ENCODE measurements at places on chromosomes 1 and 21.

DNA sequence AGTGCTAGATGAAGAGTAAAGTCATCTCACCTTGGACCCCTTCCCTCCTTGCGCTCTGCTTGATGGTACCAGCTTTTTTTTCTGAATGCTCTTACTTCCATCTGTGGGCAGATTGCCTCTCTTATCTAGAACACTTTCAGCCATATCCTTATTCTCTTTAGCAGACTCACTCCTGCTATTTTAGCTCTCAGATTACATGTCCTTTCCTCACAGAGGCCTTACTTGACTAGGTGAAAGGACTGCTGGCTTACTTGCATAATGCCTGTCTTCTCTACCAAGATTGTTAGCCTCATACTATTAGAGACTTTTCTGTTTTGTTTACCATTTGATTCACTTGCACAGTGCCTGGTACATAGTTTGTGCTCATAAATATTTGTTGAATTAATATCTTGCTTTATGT is 9.3 kb downstream of the IFI44 start:
- H3K4me1 ChIP-seq: no peaks in the 10 kb centered on the region
- no peak overlapping the region for H3K27ac ChIP-seq
- H3K4me3 ChIP-seq: no peak overlapping the region
- DNase-seq: no peak
- H3K36me3 ChIP-seq: peaks cover 8% of the 10 kb centered on the region
- no peaks in the 10 kb centered on the region for H3K27me3 ChIP-seq

- no peak overlapping the region for H3K27ac ChIP-seq
- no peak overlapping the region for H3K4me3 ChIP-seq
- H3K27me3 ChIP-seq: peaks cover 64% of the 10 kb centered on the region
- H3K36me3 ChIP-seq: no peaks in the 10 kb centered on the region
- H3K4me1 ChIP-seq: no peaks in the 10 kb centered on the region
- DNase-seq: peak; percentile 90
Measured at GRCh38 chr1:229430761-229431283, 3.1 kb downstream of the ACTA1 start.

- H3K27ac ChIP-seq: no peak overlapping the region
- no peaks in the 10 kb centered on the region for H3K27me3 ChIP-seq
- H3K4me1 ChIP-seq: peaks cover 14% of the 10 kb centered on the region
- H3K36me3 ChIP-seq: no peaks in the 10 kb centered on the region
- H3K4me3 ChIP-seq: no peak overlapping the region
- no peak for DNase-seq
Measured at GRCh38 chr1:119102051-119102450, 38.4 kb downstream of the WARS2 start.

DNA sequence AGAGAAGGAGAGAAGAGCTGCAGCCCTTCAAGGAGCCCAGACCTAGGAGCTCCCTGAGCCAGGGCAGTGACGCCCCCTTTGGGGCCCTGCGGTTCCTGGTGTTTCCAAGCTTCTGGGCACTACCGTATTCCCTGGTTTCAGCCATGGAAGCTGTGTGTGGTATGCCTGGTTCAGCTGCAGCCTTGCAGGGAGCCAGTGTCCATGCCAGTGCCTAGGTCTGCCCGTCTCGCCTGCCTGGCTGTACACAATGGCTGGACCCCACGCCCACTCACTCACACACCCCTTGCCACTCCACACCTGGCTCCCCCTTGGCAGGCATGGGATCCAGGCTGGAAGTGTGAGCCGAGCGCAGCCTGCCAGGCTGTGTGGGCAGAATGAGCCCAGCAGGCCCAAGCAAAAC is 87.7 kb downstream of the ADARB1 start:
- DNase-seq: no peak
- no peak overlapping the region for H3K4me3 ChIP-seq
- H3K27me3 ChIP-seq: no peaks in the 10 kb centered on the region
- H3K4me1 ChIP-seq: peaks cover 14% of the 10 kb centered on the region
- no peak overlapping the region for H3K27ac ChIP-seq
- no peaks in the 10 kb centered on the region for H3K36me3 ChIP-seq

DNA sequence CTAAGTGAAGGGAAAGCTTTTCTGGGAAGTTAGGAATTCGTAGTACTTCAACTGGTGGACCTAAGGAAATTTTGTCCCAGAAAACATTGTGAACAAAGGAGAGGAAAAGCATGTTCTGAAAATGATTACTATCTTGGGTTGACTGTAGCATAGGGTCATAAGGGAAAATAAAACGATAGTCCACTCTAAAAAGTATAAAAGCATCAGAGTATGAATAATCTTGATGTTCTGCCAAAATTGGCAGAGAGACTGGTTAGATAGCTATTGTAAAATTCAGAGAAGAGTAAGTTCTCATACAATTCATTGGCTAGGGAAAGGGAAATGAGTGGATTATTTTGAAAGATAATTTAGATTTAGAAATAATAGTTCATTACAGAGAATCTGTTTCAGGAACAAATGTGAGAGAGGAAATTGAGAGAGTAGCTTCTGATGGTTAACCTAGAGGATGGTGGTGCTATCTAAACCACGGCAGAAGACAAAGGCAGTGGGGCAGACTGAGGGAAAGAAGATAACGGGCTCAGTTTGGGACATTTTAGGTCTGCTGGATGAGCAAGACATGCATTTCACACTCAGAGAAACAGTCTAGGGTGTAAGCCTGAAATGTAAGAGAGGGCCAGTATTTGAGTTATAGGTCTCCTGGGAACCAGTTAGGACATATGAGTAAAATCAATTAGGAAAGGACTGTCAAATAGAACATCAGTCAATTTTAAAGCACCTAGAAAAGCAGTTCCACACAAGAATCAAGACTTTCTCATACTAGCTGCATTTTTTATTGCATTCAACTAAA is 799.3 kb upstream of the CXADR start:
- peaks cover 3% of the 10 kb centered on the region for H3K4me1 ChIP-seq
- H3K36me3 ChIP-seq: no peaks in the 10 kb centered on the region
- H3K27me3 ChIP-seq: no peaks in the 10 kb centered on the region
- no peak overlapping the region for H3K4me3 ChIP-seq
- DNase-seq: no peak

- H3K27ac ChIP-seq: no peak overlapping the region
- no peaks in the 10 kb centered on the region for H3K36me3 ChIP-seq
- no peak for DNase-seq
- no peaks in the 10 kb centered on the region for H3K27me3 ChIP-seq
Measured at GRCh38 chr1:56060906-56061305, 518.5 kb downstream of the PLPP3 start.

Data from osteoblast (primary cell).